ENCODE measurements at places on chromosomes 16 and 17. TPM values are rescaled to one million over a fixed set of nuclear protein-coding genes. Genes with fewer than 3 reads are reported as not detected.

Gene OR2C1
- not detected for total RNA-seq

GRCh38 chr16:85735225-85735635 is 15.7 kb downstream of the C16orf74 start:
- DNase-seq = no peak

Gene HAS3
- total RNA-seq = not detected

Gene GOSR2
- total RNA-seq = 26.2 TPM

DNA sequence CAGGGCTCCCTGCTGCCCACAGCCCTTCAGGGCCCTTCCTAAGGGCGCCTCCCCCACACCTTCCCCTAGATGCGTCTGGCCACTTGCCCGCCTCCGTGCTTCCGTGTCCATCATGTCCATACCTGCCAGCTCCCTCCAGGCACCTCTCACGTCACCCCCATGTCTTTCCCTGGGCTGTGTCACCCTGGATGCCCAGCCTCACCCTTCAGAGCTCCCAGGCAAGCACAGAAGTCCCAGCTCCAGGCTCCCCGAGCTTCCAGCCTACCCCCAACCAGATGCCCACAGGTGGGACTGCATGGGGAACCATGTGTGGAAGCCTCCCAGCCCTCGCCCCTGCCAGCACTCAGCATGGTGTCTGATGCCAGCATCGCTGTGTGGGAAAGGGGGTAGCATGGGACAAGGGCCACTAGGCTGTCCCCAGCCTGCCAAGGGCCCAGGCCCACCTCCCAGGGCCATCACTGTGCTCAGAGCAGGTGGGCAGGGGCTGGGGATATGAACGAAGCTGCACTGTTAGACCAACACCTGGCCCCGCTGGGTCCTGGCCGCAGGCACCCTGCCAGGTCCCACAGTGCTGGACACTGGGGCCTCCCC is 1.9 kb upstream of the AXIN1 start:
- no peak for DNase-seq

GRCh38 chr17:39194089-39194984 is 3.1 kb downstream of the CACNB1 start:
- DNase-seq = peak; percentile 50

Gene ORAI3
- 21.9 TPM for total RNA-seq

Gene SOX8
- total RNA-seq = 1.5 TPM

GRCh38 chr17:80837711-80838110 is 153.9 kb upstream of the CHMP6 start:
- DNase-seq = no peak

GRCh38 chr17:31560616-31561235 is 169.3 kb downstream of the RAB11FIP4 start:
- DNase-seq = no peak

Gene KARS1
- total RNA-seq = 172 TPM

- no peak for DNase-seq
Observed at GRCh38 chr16:65005696-65006095, 116.2 kb downstream of the CDH11 start.

Gene CCL7
- total RNA-seq = not detected

GRCh38 chr16:12541672-12542071 is 262.0 kb downstream of the CPPED1 start:
- DNase-seq = no peak

- no peak for DNase-seq
Observed at GRCh38 chr17:74713171-74713755, 540 bp upstream of the CD300LF start.

DNA sequence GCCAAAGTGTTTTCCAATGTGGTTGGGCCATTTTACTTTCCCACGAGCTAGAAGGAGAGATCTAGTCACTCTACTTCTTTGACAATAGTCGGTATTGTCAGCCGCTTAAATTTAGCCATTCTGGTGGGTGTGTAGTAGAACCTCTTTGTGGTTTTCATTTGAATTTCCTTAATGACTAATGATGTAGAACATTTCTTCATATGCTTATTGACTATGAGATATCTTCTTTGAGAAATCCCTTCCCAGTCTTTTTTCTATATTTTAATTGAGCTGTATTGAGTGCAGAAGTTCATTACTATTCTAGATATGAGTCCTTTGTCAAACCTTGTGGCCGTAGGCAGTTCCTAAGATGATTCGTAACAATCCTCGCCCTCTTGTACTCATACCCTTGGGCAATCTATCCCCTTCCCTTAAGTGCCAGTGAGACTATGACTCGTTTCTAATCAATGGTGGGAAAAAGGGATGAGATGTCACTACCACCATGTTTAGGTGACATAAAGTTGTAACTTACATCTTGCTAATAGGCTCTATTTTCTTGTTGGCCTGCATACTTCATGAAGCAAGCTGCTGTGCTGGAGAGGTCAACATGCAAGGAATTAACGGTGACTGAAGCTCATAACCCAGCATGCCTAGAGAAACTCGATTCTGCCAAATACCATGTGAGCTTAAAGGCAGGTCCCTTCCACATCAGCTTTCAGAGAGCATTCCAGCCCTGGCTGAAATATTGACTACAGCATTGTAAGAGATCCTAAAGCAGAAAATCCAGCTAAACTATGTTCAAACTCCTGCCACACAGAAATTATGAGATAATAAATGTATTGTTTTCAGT is 817.9 kb upstream of the SOX9 start:
- no peak for DNase-seq

- DNase-seq = no peak
Observed at GRCh38 chr17:65259696-65260485, 122.7 kb downstream of the RGS9 start.

DNA sequence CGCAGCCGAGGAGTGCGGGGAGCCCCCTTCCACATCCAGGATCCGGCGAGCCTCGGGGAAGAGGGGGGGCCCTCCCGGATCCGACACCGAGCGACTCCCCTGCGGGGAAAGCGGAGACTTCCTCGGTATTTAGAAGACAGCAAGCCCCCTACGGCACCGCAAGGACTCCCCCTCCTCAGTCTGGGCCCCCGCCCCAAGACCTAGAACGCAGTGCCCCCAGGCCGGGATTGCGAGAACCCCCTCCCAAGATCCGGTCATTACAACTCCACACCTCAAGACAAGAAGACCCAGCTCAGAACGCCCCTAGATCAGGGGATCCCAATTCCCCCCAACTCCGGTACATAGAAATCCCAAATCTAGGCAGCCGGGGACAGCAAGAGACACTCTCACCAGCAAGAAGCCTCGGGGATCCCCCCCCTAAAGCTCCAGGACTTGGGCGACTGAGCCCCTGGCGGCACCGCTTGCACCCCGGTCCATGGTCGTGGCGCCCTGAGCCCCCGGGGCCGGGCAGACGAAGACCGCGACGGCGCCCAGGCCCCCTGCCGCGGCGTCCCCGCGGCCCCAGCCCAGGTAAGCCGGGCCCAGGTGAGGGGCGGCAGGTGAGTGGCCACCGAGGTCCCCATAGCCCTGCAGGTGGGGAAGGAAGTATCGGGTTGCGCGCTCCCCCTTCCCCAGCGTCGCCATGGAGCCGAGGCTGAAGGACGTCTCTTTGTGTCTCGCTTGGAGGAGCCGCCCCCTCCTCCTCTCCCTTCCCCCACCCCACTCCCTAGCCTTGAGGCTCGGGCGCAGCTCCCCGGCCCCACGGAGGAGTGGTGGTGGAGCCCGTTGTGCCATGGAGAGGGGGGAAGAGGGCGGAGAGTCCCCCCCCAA is 641 bp downstream of the SBK1 start:
- no peak for DNase-seq

GRCh38 chr16:81495321-81496234 is 51.0 kb downstream of the CMIP start:
- DNase-seq = no peak

Gene ZNF423
- total RNA-seq = not detected

GRCh38 chr17:77428020-77428748 is 287.4 kb downstream of the SEC14L1 start:
- DNase-seq = no peak

DNA sequence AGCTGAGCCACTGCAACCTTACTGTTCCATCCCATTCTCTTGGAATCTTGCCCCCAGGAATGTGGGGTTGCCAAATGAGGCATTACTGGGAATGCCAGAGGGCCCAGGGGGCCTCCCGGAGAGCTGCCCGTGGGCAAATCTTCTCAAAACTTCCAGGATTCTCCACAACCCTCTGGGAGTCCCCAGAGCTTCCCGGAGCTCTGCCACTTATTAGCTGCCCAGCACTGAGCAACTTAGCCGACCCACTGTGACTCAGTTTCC is 306.0 kb downstream of the FOXL1 start:
- DNase-seq = no peak

- no peak for DNase-seq
Observed at GRCh38 chr17:60311936-60312335, 80.0 kb downstream of the USP32 start.

Gene C17orf50
- not detected for total RNA-seq

DNA sequence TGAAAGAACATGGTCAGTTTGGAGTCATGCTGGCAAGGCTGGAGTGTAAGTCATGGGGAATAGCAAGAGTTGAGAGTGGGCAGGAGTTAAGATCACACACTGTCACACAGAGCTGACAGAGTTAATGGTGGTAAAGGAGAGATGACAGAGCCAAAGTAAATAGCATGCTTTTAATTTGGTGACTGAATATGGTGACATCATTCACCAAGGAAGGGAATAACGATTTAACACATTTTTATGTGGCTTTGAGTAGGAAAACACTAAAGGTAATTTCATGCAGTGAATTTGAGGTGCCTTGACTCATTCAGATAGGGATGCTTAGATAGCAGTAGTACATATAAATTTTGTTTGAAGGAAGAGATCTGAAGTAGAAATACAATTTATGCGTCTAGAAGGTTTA is 42.1 kb downstream of the SYNRG start:
- DNase-seq = no peak

GRCh38 chr17:82854226-82854625 is 14.4 kb upstream of the ZNF750 start:
- DNase-seq = no peak

DNA sequence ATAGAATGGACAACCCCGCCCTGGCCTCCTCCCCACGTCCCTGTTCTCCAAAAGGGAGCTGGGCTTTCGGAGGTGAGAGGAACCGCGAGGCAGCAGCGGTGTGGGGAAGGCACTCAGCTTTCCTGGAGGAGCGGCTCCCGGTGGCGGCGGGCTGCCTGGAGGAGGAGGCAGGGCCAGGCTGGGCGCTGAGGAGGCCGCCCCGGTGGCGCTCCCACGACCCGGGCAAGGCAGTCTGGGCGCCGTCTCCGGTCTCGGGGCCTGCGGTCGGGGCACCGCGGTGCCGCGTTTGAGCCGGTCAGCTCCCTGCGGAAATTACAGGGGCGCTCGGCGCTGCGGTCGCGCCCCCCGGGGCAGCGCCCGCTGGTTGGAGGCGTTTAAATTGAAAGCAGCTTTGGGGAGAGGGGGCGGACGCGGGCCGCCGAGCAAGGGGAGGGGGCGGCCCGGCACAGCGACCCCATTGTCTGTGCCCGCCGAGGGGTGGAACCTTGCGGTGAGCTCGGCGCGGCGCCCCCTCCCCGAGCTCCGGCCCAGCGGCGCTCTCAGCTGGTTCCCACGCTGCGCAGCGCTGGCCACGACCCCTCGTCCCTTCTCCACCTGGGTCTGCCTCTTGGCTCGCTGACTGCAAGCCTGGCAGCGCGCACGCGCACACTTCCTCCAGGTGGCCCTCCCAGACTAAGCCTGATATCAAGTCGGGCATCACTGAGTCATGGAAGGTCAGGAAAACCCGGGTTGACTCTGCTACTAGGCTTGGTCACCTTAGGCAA is 58.7 kb upstream of the DLX4 start:
- DNase-seq = no peak

DNA sequence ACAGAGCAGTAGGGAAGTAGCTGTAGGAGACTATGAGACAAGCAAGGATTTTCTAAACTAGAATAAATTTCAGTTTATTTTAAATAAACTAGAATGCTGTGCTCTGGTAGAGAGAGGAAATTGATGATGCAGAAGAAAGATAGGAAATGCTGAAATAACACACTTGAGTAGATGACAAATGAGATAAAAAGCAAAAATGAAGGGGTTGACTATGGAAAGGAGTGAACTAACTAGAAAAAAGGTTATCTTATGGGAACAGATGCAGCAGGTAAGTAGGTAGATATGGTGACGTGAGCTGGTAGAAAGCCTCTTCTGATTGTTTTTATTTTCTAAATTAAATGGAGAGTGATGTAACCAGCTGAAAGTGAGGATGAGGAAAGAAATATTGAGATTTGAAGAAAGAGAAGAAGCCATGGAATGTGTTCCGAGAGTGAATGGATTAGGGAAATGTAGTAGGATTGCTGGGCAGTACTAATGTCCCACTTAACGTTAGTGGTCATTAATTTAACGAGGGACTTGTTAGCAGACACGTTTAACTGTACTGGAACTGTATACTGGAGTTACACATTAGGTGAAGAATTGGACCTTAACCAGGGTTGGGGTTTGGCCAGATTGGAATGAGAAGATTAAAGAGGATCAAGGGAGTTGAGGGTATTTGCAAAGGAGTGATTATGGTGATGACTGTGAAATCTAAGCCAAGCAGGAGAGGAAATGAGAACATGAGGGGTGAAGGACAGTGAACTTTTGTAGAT is 196.5 kb downstream of the TANC2 start:
- no peak for DNase-seq

Gene KRT28
- not detected for total RNA-seq

DNA sequence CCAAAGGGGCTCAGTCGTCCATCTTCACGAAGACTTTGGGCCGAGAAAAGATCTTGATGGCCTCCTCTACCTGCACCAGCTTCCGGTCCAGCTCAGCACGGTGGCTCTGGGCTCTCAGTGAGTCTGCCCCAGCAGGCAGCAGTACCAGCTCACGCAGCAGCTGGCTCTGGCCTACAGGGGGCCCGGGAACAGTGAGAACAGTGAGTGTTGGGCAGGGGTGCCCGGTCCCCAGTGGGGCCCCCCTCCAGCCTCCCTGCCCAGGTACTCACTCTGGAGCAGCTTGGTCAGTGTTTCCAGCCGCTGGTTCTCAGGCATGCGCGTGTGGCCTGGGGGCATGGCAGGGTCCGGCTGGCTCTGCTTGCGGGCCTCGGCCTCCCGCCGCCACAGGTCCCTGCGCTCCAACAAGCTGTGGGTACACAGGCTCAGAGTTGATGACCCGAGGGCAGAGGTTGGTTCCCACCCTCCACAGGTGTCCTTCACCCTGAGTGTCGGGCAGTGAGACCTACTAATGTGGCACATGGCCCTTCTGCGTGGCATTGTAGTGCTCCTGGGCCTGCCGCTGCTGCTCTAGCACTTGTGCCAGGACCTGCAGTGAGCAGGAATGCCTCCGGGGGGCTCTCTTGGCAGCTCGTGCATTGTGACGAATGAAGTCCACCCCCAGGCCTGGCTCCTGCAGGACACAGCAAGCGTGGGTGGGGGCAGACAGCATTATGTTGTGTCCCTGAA is 2.6 kb downstream of the PARD6A start:
- DNase-seq = no peak

DNA sequence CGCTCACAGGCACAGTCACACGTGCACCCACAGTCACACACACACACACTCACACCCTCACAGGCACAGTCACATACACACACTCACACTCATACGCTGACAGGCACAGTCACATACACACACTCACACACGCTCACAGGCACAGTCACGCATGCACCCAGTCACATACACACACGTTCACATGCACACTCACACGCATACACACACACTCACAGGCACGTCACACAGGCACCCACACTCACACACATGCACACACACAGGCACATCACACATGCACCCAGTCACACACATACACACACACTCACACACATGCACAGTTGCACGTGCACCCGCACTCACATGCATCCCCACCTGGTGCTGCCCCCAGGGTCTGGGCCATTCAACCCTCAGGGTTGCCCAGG is 46.1 kb upstream of the CBFA2T3 start:
- no peak for DNase-seq
